ENCODE measurements at places on chromosomes 13 and 19.

DNA sequence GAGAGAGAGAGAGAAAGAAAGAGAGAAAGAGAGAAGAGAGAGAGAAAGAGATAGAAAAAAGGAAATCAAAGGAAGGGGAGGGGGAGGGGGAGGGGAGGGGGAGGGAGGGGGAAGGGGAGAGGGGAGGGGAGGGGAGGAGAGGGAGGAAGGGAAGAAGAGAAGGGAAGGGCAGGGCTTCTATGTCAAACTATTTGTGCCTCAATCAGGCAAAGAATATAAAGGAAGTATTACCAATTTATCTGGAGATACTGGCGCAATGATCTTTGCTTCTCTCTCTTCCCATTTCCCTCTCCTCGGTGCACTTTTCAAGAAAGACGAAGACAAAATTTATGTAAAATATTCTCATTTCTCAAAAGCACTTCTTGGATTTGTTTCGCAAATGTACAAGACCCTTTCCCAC, 9.3 kb upstream of the INSR start:
- DNase-seq, result no peak

DNA sequence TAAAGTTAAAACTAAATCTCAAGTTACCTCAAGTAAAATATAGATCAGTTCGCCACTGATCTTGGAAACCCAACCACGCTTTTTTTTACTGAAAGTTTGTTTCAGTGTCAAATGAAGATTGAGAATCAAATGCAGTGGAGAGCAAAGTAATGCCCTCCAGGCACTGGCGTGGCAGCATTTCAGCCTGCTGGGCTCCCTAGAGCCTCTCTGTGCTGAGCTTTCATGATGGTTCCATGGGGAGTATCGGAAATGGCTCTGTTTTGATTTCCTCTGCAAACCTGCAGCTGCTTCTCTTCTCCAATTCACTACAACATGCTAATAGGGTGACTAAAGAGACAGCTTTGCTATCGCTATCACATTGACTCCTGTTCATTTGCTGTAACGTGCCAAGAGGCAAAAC, 141.6 kb downstream of the FGF14 start:
- DNase-seq, result no peak

DNA sequence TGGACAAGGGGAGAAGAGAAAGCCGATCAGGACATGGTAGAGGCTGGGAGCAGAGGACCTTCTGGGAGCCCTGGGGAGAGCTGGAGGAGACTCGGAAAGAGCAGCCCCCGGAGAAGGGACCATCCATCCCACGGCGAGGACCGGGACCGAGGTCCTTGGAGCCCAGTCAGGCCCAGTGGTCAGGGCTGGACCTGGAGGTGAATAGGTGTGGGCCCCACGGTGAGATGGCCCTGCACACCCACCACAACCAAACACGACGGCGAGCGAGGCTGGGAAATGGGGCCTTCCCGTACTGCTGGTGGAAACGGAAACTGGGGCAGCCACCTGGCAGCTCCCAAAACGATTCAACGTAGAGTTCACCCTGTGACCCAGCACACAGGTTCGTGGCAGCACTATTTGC, 3.7 kb upstream of the NTN5 start:
- DNase-seq, result no peak

- DNase-seq, result no peak
Measured at GRCh38 chr19:34664168-34664567, 12.8 kb downstream of the SCGB2B2 start.

- DNase-seq, result peak; percentile 2
Measured at GRCh38 chr19:29771708-29772414, 39.9 kb upstream of the CCNE1 start.

- DNase-seq, result no peak
Measured at GRCh38 chr19:17570791-17571190, 15.3 kb downstream of the COLGALT1 start.

DNA sequence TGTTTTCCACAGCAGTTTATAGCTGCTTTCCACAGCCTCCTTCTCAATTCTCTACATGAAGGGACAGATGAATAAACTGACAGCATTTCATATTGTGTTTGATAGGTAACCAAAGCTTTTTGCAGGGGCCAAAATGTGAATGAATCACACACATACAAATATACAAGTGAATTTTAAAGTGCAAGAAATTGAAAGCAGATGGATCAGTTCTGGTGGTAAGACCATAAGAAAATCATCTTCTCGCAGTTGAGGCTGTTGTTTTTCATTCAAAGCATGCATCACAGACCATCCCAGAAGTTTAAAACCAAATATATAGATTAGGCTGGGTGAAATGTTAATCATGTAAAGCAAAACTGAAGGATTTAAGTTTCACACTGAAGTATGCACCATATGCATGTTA, 1569.4 kb downstream of the PCDH9 start:
- DNase-seq, result no peak

- DNase-seq, result no peak
Measured at GRCh38 chr19:10043286-10043927, 30.1 kb downstream of the RDH8 start.

GRCh38 chr13:99015606-99016490, 38.0 kb upstream of the DOCK9 start:
- DNase-seq, result no peak

GRCh38 chr13:24092108-24092507, 68.4 kb upstream of the SPATA13 start:
- no peak for DNase-seq

GRCh38 chr13:51275101-51275500, 52.9 kb downstream of the FAM124A start:
- no peak for DNase-seq

DNA sequence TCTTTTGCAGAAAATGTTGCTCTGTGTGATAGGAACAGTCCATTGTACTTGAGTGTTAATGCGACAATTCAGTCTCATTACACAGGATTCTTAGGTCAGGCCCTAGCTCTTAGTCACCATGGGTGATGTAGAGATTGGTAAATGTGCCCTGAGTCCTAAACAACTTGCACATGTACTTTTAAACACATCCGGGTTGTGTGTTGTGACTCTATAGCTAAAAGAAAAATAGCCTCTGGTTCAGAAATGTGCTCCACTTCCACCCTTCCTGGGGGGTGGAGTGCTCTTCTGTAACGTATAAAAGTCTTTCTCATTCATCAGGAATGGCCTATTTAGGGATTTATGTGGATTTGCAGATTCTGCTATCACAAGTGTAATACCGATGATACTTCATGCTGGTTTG, 5.2 kb downstream of the SPATA13 start:
- no peak for DNase-seq

GRCh38 chr19:39818626-39819097, 15.3 kb downstream of the DYRK1B start:
- DNase-seq, result no peak

DNA sequence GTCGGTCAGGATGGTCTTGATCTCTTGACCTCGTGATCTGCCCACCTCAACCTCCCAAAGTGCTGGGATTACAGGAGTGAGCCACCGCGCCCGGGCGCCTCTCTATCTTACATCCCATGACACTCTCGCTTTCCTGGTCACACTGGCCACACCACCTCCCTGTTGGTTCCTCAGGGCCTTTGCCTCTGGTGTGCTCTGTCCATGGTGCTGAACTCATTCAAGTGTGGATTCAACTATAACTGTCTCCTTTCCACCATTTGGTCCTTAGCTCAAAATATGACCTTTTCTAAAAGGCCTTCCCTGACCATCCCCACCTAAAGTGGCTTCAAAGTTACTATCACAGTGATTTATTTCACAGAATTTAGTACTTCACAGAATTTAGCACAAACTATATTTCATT, 3.7 kb upstream of the SMIM17 start:
- DNase-seq, result no peak

GRCh38 chr13:105814219-105814901, 721.1 kb downstream of the EFNB2 start:
- no peak for DNase-seq

DNA sequence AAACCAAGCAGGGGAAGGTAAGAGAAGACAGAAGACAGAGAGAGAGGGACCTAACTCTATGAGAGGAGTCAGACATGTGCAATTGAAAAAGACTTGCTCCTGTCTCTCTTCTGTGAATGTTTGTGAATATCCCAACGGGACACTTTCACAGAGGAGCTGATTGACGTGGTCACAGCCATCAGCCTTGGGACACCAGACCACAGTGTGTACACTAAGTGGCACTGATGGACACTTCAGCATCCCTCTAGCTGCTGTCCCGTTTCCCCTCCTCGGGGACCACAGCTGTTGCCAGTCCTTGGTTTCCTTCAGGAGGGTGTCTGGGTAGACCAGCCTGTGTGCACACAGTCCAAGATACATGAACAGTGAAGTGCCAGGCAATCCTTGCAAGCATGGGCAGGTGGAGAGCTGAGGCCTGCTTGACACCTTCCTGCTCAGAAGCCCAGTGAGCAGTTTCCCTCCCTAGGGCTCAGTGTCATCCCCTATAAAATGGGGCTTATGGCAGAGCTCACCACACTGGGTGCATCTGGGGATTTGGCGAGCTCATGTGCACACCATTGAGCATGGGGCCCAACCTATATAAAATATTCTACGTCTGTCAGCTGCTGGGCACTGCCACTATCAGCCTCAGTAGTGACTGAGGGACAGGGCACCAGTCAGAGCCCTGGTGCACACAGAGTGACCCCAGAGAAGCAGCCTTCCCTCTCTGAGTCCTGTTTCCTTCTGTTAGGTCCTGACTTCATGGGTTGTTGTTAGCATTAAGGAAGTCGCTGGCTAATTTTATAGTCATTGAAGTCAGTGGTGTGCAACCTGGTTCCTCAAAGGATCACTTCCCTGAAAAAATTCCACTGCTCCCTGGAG, 4.3 kb upstream of the USF2 start:
- no peak for DNase-seq

- no peak for DNase-seq
Measured at GRCh38 chr13:41384749-41385503, 72.4 kb upstream of the RGCC start.

DNA sequence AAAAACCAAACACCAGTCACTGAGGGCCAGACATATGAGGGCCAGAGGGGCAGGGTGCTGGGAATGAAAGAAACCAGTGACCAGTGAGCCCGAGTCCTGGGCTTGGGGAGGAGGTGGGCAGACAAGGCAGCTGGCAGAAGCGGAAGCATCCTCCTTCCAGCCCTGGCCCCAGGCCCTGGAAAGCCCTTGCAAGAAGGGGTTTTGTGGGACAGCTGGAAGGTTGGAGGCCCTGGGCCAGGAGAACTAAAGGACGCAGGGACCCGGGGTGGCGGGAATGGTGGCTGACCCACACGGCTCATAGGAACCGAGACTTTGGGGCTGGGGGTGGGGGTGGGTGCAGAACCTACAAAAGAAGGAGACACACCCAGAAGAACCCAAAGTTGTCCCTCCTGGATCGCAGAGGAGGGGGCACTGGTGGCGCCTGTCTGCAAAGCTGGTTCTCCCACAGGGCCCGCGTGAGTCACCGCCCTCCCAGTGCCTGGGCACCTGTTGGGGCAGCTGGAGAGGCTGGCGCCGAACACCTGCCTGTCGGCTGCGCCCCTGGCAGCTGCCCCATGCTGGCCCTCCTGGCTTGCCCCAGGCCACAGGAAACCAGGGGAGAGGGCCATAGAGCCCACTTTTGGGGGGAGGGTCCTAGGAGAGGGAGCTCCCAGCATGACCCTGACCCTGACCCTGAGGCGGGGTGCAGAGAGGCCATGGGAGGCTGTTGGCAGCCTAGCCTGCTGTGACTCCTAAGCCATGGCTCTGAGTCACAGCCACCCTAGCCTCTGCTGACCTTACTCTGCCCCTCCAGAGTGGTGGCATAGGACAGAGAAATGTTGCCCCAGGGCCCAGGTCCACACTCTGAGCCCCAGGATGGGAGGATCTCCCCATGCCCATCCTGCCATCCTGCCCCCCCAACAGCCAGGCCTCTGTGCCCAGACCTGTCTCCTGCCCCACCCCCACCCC, 802 bp downstream of the DMPK start:
- no peak for DNase-seq

- DNase-seq, result peak; percentile 45
Measured at GRCh38 chr19:9151367-9151766, 11.2 kb downstream of the ZNF317 start.

DNA sequence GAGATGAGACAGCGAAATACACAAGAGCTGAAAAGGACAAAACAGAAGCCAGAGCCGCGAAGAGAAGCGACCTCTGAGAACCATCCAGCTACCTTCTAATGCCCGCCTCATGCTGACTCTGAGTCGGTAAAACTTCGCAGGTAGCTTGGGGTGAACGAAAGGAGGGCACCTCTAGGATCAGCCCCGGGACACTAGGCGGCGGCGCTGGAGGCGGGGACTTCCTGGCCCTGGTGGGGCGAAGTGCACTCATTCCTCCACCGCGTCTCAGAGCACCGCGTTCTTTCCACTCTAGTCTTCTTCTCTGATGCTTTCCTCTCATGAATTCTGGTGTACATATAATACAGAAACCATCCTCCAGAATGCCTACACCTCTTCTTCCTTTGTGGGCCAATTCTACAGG, 50.1 kb downstream of the KL start:
- DNase-seq, result no peak

DNA sequence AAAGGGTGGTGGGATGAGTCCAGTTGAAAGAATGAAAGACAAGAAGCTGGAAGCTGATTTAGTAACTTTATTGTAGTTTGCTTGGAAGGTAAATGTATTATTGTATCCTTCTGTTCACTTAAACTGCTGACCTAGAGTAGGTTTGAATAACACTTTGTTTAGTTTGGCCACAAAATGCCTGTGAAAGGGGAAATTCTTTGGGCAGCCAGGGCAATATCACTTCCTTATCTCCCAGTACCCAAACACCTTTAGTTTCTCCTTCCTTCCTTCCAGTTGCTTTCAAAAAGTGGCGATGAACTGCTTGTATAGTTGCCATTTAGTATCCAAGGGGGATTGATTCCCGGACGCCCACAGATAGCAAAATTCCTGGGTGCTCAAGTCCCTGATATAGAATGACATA, 120.1 kb downstream of the PAN3 start:
- DNase-seq, result no peak

- no peak for DNase-seq
Measured at GRCh38 chr13:37959284-37959683, 89.7 kb upstream of the TRPC4 start.

- DNase-seq, result no peak
Measured at GRCh38 chr13:77480066-77480465, 55.4 kb upstream of the SCEL start.

GRCh38 chr13:76610819-76611415, 275.3 kb downstream of the KCTD12 start:
- DNase-seq, result no peak
